ENCODE measurements at places on chromosomes 6 and 20.

- DNase-seq: no peak
Observed at GRCh38 chr6:70264306-70264705, 38.6 kb downstream of the COL9A1 start.

GRCh38 chr6:111997853-111998208, 56.1 kb upstream of the CCN6 start:
- no peak for DNase-seq

DNA sequence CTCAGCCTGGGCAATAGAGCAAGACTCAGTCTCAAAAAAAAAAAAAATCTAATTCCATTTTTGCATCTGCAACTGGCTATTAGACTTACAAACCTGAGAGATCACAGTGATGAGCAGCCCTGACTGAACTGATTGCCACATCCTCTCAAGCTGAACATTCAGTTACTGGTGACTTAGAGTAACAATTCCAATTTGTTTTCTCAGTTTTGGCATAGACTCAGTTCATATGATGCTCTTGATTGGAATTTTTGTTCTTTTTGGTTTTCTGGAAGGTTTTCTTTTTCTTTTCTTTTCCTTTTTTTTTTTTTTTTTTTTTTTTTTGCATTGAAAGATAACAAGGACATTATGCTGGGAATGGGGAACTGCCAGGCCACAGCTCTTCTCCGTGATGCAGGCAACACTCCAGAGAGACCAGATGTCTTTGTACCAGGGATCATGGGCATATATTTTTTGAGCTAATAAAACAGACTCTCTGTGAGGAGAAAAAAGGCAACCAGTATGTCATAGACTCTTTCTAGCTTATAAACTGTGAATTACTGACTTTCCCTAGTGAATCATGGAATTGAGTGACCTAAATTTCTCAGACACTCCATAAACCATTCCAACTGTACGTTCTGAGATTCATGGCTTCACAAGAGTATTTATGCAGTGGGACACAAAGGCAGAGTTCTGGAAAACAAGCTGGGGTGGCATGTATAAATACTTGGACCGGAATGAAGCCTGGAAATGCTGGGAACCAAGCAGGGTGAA, 86.0 kb upstream of the SLC2A12 start:
- no peak for DNase-seq

- no peak for DNase-seq
Observed at GRCh38 chr6:1400126-1400850, 10.9 kb downstream of the FOXF2 start.

DNA sequence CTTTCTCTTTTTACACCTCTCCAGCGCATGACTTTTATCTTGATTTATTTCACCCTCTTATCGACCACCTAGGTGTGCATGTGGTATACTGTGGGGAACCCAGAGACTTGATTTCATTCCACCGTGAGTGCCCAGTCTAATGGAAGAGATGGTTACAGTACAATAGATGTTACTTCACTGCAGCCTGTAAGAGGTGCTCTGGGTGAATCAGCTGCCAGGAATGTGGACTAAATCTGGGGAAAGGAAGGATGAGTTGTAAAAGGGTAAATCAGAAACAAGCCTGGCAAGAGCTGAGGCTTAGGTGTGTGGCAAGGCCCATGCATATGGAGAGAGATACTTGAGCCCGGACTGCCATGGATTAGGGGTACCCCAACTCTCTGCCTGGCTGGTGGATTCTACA, 7.4 kb downstream of the STK35 start:
- no peak for DNase-seq

- DNase-seq: no peak
Observed at GRCh38 chr6:32819729-32820128, 2.9 kb upstream of the HLA-DOB start.

DNA sequence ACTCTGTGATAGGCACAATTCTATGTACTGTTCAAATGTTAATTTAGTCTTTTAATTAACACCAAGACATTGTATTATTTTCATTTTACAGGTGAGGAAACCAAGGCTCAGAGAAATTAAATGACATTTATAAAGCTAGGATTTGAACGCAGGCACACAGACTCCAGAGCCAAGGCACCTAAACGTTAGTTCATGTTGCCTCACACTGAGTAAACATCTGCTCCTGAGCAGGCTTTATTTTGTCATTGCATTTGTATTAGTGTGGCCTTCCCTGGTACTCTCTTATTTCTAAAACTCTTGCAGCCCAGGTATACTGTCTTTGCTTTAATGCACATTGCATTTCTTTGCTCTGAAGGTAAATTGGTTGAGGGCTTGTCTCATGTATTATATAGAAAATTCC, 263.1 kb upstream of the FLRT3 start:
- DNase-seq: no peak

DNA sequence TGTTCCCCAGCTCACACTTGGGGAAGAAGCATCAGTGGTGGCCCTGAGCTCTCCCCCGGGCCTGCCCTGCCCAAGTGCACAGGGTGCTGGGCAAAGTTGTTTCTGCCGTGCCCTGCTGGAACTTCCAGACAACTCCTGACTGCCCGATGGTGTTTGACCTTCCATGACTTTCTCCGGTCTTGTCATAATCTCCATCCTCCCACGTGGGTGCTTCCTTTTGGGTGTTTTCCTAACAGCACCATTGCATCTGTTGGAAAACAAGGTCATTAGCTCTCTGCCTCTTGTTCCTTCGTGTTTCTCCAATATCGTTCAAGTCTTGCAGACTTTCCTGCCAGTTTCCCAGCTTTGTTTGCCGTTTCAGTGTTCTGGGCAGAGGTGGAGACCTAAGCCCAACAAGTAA, 68.7 kb upstream of the TIAM2 start:
- no peak for DNase-seq

DNA sequence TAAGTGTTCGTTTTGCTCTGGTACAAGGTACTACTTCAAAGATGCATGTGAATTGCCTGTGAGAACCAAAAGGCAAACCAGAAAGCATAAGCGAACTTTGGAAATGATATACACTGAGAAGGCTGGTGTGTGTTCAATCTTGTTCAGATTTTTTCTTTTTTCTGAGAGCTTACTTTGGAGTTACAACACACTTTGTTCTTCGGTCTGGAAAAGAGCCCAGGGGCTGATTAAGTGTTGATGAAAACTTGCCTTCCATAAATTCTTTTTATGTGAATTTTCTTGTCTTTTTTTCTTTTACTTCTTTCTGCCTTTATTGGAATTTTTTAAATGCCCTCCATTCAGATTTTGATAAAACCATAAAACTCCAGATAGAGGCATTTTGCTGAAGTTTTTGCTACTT, 395.1 kb upstream of the SASH1 start:
- DNase-seq: no peak

- DNase-seq: no peak
Observed at GRCh38 chr6:111114087-111114443, 26.8 kb downstream of the SLC16A10 start.

GRCh38 chr20:48461735-48462119, 366.1 kb downstream of the PREX1 start:
- no peak for DNase-seq

DNA sequence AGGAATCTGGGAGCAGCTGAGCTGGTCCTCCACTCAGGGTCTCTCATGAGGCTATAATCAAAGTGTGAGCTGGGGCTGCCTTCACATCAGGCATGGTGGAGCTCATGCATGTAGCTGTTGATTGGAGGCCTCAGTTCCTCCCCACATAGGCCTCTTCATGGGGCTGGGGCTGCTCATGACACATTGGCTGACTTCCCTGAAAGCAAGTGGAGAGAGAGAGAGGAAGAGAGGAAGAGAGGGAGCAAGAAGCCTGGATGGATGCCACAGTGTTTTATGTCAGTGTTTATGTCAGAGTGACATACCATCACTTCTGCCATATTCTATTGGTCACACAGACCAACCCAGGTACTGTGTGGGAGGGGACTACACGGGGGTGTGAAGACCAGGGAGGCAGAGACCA, 43.8 kb downstream of the EYA2 start:
- DNase-seq: no peak

DNA sequence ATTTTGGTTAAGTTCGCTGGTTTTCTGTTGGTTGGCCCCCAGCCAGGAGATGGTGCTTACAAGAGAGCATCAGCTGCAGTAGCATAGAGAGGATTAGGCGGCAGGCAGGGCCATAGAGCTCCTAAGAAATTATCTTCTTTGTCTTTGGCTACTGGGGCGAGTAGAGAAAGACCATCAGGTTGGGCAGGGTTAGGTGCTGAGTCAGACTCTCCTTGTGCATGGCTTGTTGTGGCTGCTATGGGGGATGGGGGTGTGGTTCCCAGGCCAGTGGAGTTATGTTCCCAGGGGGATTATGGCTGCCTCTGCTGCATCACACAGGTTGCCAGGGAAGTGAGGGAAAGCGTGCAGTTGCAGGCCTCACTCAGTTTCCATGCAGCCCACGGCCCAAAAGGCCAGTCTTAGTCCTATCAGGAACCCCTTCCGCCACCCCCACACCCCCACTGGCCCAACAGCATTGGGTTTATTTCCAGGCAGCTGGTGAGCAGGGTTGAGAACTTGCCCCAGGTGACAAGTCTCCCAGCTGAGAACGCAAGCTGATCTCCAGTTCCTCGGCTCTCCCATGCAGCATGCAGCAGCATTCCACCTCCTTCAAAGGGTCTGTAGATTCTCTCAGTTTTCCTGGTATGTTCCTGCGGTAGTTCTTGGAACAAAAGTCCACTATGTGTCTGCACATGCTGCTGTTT, 243.7 kb downstream of the UTRN start:
- no peak for DNase-seq

DNA sequence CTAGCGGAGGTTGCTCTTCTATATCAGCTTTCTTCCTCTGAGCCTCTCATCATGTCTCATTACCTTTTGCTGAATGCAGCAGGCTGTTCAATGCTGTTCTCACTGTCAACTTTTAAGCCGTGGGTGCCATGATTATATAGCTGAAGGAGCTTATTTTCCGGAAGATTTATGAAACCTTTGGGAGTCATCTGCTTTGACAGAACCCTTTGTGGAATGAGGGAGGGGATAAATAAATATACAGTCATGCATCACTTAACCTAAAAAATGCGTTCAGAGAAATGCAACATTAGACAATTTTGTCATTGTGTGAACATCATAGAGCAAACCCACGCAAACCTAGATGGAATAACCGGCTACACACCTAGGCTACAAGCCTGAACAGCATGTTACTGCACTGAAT, 102.2 kb upstream of the AKAP12 start:
- DNase-seq: no peak

DNA sequence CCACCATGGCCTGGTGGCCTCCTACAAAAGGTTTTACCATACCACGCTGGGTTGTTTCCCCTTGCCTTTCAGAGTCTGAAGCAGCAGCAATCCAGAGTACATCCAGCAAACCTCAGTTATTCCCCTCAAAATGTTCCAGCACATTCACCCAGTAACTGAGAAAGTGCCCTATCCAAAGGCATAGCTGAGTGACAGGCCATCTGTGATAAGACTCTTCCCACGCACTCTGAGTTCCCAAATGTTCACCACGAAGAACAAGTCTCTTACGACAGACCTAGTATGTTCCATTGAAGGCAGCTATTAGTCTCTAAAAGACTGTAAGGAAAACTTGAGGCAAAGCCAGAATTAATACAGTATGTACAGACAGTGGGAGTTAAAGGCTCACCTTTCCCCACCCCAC, 31.6 kb upstream of the C20orf144 start:
- DNase-seq: no peak

DNA sequence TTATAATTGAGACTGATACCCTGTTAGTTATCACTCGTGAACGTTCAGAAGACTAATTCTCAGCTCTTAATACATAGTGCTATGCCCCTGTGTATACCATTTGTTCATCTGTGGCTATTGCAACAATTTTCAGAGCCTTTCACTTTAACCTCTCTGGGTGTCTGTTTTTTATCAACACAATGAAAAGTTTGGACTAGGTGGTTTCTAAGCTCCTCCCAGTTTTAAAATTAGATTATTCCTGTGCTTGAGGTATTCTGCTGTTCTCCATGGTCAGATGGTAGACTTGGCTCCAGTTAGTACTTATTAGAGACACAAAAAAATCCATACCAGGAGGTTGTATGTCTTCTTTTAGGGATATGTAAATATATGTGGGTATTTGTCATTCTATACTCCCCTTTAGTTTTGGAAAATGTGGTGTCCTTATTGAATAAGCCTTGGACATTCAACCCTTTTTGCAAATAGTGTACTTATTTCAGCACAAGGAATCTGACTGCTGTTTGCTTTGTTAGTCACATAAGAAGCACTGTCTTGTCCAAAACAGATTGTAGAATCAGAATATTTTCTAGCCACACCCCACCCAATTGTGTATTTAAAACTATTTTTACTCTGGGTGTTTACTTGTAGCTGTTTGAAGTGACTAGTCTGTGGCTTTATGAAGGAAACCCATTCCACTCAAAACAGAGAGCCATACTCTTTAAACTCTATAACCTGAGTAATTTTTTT, 2.0 kb upstream of the COL10A1 start:
- no peak for DNase-seq

GRCh38 chr6:137746264-137746663, 120.8 kb upstream of the TNFAIP3 start:
- no peak for DNase-seq

DNA sequence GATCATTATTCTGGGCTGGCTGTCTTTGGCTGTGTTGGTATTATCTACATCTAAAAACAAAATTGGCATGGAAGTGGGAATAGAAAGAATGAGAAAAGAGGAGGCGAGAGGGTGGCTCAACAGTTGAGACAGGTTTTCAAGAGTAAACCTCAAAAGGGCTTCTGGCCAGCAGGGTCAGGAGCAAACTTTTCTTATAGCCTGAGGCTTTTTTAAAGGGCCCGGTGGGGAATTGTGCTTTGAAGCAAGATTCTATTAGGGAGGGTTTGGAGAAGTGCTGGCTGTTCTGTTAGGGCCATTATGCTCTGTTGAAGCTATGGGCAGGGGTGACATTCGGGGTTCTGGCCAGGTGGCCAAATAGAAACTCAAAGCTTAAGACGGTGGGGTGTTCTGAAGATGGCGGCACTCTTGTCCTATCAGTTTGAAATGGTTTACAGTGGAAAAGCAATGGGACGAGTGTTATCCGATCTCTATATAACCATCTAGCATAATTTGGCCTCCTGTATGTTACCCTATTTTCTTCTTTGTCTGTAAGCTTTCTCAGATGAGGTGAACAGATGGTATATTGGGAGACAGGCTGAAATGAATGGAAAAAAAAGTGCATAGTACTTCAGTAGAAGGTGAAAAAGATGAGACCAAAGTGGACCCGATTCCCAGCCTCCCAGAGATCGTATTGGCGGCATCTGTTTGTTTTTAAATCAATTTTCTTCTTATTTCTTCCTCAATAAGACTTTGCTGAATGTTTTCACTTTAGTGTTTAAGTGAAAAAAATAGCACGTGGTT, 132.1 kb upstream of the CNR1 start:
- no peak for DNase-seq

GRCh38 chr6:123928529-123928928, 124.9 kb downstream of the NKAIN2 start:
- DNase-seq: no peak

DNA sequence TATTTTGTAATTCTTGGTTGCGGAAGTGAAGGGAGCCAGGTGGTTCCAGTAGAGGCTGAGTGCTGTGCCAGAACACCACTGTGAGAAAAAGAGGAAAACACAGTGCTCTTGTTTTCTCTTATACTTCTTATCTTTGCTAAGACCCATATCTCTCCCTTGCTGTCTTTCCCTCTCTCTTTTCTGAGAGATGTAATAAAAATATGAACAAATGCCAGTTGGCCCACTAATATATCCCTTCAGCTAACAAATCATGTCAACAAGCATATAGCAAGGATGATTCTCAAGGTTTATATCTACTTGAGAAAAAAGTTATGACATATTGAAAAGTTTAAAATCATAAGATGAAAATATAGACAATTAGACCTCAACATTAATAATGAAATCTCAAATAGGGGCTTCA, 758.3 kb downstream of the HDGFL1 start:
- no peak for DNase-seq
